Activated CD4-positive, alpha-beta T cell treated with anti-CD3 and anti-CD28 coated beads, Interleukin-2, amount 10 ng/mL, durations not matched to agents 7 days and 5 days (primary cell): ENCODE measurements at places on chromosomes 3 and 15.

DNA sequence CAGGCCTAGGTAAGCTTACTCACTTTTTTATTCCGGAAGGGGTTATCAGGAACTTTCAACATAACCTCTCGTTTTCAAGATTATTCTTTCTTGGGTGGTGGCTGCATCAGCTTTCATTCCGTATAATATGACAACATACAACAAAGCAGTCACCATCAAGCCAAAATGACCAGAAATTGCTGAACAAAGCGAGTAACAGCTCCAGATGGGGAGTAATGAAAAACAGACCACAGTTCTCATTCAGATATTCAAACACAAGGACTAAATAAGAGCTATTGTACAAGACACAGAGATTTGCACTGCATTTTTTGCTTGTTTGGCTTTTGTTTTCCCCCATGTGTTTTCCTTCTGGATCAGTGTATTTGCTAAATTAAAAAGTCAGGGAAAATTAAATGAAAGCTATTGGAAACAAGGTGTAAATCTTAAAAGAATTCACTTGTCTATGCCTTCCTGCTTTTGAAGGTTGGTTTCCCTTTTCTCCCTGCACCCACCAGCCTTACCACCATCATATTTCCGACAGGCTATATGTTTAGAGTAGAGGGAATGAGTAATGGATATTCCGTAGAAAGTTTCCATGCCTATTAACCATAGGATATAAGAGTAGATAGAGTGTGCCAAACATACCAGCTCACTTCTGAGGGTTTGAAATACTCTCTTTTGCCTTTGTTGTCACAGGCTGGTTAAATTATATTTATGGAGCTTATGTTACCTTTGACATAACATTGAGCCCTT, 213.6 kb downstream of the RBMS3 start:
- DNase-seq, result no peak

GRCh38 chr15:81265944-81266775, 57.8 kb downstream of the STARD5 start:
- peak; percentile 88 for DNase-seq

DNA sequence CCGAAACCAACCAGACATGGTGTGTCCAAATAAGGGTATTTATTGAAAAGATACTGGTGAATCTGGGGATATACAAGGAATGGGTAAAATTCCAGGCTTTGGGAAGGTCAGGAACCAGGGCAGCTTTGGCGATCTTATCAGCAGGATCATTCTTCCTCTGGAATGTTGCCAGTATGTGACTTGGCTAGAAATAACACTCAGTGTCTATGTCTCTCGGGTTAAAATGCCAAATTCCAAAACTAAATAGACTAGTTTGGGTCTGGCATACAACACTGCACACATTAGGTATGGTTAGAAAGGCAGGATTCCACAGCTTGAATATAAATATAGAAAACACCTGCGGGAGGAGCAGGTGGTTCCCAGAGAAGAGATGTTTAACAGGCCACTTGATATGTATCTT, 220.2 kb upstream of the CD96 start:
- no peak for DNase-seq

DNA sequence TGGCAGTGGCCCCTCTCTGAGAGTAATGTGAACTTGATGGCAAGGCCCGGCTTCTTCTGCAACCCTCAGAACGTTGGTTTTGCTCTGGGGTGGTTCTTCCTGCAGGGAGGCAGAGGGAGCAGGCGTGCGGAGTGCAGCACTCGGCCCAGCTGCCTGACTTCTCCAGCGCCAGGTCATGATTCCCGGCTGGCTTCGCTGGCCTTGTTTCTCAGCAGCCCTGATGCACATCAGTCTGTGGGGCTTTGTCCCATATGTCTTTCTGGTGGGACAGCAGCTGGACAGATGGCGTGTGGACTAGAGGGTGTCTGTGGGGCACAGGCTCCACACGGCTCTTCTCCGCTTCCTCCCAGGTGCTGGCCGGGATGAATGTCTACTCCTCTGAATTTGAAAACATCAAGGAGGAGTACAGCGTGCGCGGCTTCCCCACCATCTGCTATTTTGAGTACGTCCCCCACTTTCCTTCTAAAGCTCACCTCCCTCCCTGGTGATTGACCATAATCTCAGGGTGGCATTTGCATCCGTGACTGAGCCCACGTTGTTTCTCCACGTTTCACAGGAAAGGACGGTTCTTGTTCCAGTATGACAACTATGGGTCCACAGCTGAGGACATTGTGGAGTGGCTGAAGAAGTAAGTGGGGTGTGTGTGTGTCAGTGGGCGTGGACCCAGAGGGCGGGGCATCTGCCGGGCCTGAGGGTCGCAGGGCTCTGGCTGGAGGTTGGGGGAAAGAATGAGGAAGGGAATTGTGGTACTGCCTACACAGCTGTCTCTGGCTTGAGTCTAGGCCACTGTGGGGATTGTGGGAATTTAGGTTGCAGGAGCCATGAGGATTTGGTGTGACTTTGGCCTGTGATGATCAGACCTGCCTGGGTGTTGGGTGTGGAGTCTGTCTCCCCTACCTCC, 57.1 kb downstream of the PDIA5 start:
- no peak for DNase-seq

DNA sequence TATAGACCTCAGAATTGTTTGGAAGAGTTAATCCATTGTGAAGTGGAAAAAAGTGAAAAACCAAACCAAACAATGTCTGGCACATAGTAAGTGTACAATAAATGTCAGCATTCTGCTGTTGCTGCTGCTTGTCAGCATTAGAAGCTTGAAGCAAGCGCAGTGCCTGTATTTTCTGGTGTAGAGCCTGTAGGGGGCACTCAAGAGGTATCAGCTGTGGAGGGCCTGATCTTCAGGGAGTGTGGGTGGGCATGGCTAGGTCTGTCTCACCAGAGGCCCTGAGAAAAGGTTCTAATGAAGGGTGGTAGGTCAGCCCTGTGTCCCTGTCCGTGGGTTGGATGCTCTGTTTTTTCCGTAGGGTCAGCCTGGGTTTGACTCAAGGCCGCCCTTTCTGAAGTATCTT, 3.6 kb downstream of the ADAMTSL3 start:
- no peak for DNase-seq
